ENCODE measurements at places on chromosomes 5 and 9. TPM values are rescaled to one million over a fixed set of nuclear protein-coding genes. Genes with fewer than 3 reads are reported as not detected.

HTR4 gene
- polyA plus RNA-seq: 1.9 TPM

CER1 gene
- not detected for polyA plus RNA-seq

DNA sequence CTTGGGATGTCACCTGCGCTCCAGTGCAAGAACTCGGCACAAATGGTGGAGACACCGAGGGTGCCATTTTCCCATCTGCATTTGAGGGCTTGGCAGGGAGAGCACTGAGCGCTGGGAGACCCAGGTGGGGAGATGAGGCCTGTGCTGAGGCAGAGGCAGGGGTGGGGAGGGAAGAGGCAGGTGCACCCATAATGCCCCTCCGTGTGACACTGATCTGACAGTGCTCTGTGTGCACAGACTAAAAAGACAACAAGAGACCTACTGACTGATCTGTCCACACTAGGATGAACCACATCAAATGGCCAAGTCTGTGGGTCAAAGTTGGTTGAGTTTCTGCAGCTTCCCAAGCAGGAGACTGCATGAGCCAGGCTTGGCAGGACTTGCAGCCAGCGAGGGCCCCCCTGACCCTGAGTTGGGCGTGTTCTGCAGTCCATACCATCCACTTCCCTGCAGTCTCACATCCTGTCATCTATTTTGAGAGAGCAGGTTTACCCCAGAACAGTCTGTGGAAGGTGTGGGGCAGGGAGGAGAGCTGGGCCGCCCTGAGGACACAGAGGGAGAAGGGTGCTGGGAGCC lies 41.9 kb downstream of the NEK6 start:
- H3K36me3 ChIP-seq: no peaks in the 10 kb centered on the region
- no peak for DNase-seq
- H3K4me1 ChIP-seq: peaks cover 10% of the 10 kb centered on the region
- H3K27ac ChIP-seq: no peak overlapping the region
- no peaks in the 10 kb centered on the region for H3K27me3 ChIP-seq

DNA sequence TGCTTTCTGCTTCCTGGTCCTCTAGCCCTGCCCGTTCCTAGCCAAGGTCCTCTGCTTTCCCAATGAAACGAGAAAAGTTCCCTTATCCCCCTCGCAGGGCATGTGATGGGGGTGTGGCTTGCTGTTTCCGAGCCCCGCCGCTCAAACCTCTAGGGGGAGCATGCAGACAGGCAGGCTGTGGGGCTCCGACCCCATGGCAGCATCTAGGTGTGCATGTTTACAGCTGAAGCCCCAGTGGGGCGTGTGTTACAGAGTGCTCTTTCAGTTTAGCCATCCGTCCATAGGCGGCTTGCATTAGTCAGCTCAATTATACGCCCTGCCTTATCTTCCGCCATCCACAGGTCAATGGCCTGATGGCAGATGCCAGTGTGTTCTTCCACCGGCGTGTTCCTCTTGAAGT lies 48.3 kb upstream of the SPATA31E1 start:
- H3K4me1 ChIP-seq: no peaks in the 10 kb centered on the region
- peak; percentile 7 for DNase-seq
- no peak overlapping the region for H3K4me3 ChIP-seq

DNA sequence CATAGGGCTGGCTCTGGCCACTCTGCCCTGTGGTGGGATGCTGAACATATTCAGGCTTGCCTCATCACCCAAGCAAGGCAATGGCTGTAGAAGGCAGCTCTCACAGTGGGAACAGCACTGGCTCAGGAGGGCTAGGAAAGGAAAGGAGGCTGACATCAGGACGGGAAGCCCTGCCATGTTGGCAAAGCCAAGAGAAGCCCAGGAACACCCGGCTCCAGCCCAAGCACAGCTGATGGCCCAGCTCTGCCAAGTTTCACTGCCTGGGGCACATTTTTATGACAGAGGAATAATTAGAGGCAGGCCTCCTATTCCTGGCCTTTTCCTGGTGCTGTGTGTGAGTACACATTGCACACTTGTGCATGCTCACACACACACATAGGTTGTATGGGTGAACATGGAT lies 163.6 kb upstream of the SMIM23 start:
- H3K4me3 ChIP-seq: no peak overlapping the region
- peaks cover 18% of the 10 kb centered on the region for H3K4me1 ChIP-seq
- H3K36me3 ChIP-seq: no peaks in the 10 kb centered on the region
- no peaks in the 10 kb centered on the region for H3K27me3 ChIP-seq

CENPK gene
- 11.1 TPM for polyA plus RNA-seq

Data from cardiac muscle cell (in vitro differentiated cells and primary cell).